ENCODE measurements at places on chromosomes 2 and 18.

DNA sequence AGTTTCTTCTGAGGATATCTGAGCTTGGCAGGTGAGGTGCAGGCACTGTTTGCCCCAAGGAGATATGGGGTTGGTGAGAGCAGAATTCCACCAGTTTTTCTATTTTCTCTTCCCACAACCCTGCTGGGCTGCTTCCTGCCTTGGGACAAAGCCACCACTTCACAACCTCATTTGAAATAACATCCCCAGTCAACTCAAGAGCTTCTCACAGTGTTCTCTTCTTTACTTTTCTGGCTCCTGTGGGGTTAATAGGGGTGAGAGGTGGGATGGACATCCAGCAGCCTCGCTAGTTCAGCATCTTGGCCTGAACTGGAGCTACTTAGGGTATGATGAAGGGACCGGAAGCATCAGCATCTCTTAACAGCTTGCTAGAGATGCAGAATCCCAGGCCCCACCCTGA lies 106.3 kb downstream of the SLC4A3 start:
- DNase-seq, result no peak

- DNase-seq, result no peak
Observed at GRCh38 chr2:85606116-85606455, 3.6 kb upstream of the TMEM150A start.

DNA sequence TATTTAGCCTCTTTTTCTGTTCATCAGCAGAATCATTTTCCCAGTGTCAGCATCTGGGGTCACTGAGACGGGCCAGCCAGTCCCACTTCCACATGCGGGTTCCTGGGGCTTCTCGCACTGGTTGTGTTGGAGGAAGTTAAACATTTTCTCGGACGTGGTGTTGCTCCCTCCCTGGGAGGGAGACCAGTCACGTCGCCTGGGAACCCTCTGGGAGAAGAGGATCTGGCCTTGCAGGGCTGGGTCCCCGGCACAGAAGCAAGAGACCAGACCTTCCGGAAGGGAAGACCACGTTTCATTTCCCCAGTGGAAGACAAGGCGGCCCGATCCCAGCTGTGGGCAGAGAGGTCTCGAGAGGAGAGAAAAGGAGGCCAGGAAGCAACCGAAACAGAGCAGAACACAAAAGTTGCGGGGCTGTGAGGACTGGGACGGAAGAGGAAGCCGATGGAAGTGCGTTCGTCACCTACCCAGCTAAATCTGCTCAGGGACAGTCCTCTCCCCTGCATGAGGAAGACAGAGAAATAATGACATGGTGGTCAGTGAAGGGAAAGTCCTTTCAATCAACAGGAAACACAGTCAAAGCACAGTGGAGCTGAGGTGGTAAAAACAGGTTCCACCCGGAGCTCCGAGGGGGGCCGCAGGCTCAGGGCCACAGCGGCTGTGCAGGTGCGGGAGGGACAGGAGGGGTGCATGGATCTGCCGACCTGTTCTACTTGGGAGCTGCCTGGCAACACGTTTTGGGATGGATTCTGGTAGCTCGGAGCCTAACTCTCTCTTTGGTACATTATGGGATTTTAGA lies 144.4 kb downstream of the MBP start:
- no peak for DNase-seq

- DNase-seq, result no peak
Observed at GRCh38 chr2:109321570-109321969, 192.6 kb downstream of the SH3RF3 start.

DNA sequence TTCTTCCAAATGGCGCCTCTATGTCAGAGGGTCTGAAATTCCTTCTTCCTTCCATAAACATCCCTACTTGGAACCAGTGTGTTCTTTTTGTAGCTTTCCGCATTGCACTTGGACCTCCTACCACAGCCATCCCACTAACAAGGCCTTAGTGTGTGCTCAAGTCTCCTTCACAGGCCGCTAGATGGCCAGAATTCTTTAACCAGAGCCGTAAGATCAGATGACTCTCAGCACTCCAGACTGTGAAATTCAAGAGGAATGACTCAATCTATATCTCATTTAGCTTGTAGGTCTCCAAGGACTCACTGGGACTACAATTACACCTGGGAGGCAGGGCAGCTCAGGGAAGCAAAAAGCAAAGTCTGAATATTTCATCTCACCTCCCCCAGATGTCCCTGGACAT lies 298.9 kb downstream of the EIPR1 start:
- no peak for DNase-seq

- no peak for DNase-seq
Observed at GRCh38 chr2:200702044-200702443, 109.7 kb upstream of the BZW1 start.

DNA sequence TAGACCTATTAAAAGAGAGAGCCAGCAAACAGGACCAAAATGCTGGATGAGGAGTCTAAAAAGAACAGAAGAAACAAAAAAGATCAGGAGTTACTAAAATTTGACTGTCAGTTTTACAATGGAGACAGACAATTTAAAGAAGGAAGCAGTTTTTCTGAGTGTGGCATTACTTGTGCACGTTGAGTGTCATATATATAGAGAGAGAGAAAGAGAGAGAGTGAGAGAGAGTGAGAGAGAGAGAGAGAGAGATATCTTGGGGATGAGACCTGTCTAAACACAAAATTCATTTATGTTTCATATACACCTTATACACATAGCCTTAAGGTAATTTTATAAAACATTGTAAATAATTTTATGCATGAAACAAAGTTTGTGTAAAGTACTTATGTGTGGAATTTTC lies 2.1 kb upstream of the GALNT3 start:
- DNase-seq, result no peak

GRCh38 chr2:229422063-229422462 lies 151.0 kb upstream of the PID1 start:
- no peak for DNase-seq

GRCh38 chr18:13386891-13387801 lies 168.6 kb downstream of the LDLRAD4 start:
- DNase-seq, result no peak

DNA sequence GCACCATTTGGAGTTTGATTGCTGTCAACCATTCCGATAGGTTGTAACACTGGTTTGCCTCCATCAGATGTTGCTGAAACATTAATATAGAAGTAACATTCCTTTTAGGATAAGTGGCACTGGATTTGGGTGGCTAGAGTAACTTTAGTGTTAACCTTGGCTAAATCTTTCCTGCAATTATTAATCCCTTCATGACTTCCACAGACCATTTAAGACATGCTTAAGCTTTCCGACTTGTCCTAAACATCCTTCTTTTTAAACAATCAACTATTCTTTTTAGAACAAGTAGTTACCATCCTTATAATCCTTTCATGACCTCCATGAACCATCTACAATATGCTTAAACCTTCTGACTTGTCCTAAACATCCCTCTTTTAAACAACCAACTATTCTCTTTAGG lies 465.5 kb downstream of the DCDC2C start:
- no peak for DNase-seq

DNA sequence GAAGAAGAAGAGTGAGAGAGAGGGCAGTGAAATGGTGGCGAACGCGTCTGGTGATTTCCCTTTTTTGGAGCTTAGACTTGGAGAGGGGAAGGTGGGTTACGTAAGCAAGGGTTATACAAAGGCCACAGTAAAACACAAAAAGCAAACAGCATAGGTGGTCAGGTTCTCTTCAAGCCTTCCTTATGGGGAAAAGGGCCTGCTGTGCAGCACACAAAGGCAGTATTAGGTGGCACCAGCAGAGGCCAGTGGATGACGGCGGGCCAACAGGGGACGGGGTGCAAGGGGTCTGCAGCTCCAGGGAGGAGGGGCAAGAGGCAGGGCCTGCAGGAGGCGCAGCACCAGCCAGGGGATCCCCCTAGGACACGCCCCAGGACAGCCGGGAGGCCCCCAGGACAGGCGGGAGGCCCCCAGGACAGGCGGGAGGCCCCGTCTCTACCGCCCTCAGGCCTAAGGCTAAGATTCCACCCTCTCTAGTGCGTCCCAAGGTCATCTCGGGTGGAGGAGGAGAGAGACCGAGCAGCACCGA lies 32.6 kb upstream of the NPC1 start:
- no peak for DNase-seq

GRCh38 chr2:64440843-64441242 lies 13.1 kb upstream of the LGALSL start:
- no peak for DNase-seq

DNA sequence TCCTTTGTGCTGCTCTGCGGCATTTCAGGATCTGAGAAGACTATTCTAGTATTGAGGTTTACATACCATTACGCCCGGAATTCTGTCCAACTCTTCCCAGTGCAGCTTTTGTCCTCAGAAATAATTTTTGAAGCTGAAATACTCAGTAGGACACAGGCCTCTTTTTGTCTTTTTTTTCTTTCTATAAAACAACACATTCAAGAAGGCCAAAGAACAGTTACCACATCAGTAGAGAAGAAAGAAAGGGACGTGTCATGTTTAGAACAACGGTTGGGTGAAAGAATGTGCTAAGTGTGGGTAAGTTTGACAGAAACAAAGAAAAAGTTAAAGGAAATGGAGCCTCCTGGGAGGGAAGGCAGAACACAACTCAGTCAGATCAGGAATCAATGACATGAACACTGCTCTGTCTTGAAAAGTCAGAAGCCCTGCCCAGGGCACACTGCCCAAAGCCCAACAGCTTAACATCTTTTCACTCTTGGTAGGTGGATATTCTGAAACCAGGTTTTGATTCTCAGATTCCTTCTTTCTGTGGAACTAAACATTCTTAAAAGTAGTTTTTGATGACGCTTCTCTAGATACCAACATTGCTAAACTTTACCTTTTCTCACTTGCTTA lies 198.6 kb upstream of the CWC22 start:
- no peak for DNase-seq

DNA sequence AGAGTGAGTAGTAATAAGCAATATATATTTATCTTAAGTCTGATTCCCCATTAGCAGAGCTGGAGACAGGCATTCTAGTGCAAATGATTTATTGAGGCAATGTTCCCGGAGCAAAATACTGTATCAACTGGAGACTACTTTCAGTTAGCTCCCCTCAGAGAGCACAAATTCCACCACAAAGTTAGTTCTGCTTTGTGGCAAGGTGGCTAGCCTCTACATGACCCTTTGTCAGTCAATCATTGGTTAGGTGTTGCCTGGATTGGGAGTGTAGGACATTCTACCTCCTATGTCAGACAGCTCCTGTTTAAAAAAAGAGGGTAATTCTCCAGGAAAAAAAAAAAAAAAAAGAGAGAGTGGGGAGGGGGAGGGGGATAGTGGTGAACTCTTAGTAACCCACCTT lies 402.2 kb downstream of the NR4A2 start:
- no peak for DNase-seq

GRCh38 chr2:159921752-159922404 lies 123.9 kb upstream of the CD302 start:
- peak; percentile 62 for DNase-seq

DNA sequence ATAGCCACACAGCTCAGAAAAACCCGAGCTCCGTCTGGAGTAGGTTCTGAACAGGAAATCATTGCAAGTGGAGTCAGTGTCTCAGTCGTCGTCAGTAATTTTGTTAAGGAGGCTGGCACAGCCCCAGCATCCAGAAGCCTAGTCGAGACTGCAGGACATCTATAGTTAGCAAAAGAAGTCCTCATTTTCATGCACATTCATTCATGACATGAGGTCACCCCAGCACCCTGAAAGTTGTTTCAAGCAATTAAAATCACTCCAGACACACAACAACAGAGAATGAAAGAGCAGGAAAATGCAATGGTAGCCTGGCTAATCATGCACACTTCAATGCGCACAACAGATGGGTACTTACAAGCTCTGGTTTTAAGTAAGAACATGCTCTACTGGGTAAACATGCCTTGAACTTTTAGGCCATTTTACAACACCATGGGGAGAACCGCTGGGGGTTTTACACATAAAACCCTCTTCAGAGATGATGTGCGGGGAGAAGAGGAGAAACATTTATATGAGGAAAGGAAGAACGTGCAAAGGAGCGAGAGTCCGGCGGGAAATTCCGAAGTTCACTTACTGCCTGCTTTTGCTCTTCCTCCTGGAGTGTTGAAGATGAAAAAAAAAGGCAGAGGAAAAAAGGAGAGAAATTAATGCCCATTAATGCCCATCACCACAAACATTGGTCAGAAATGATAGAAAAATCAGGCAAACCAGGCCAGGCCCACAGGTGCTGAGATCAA lies 77.4 kb upstream of the DNMT3A start:
- no peak for DNase-seq

DNA sequence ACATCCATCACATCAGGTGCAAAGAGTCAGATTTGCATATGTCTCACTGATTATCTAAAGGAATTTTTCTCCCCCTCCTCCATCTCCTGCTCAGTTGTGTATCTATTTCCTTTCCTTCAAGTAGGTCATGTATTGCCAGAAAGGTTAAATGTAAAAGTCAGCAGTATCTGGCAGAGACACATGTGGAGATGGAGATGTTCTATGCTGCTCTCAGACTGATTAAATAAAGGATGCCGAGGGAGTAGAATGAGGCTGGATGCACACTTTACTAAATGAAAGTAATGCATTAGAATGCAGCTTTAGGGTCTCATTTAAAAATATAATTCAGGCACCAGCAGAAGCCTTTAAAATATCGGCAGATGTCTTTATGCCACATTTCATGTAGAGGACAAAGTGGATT lies 555.3 kb downstream of the RNF144A start:
- DNase-seq, result no peak

- no peak for DNase-seq
Observed at GRCh38 chr2:199764273-199764800, 86.7 kb downstream of the FTCDNL1 start.

DNA sequence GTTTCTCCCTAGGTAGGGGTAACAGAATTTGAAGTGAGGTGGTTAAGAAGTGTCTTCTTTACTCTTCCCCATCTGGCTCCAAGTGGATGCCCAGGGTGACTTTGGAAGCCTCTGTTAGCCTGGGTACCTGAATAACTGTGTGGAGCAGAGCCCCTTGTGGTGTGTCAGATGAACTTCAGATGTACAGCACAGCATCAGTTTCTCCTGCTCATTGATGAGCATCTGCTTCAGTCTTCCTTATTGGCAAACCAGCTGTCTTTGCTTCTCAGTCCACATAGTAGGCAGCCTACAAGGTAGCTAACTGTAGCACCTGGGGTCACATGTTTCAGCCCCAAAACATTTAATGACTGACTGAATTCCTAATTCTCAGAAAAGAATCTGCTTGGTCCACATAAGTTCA lies 56.2 kb upstream of the ATP8B1 start:
- DNase-seq, result no peak

DNA sequence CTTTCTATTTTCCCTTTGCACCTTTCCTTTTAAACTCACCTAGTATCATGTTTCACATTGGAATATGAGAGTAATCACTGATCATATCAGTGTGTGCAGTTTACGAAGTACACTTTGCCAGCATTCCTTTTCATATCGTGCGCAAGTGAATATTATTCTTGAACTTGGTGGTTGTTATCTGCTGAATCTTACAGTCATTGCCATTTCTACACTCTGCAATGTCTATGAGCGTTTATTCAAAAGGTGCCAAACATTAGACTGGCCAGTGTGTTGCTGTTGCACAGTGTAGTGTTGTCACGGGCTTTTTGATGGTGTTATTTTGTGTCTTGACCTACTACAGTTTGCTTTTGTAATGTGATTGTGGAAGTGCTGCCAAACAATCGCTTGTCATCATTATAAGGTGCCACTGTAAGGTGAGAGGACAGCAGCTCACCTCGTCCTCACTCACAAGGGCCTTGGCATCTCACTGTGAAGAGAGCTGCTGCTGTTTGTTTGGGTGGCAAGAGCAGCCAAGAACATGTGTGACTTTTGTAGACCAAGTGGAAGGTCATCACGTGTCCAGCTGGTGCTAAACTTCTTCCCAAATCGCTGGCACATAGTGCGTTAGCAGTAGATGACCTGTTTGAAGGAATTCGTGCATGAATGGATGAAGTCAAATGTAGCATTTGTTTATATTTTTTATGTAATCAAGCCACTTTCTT lies 113.3 kb downstream of the MYO1B start:
- no peak for DNase-seq

- no peak for DNase-seq
Observed at GRCh38 chr2:9030841-9031240, 27.4 kb upstream of the MBOAT2 start.

GRCh38 chr2:219468410-219469185 lies 30.1 kb upstream of the GMPPA start:
- no peak for DNase-seq
